ENCODE measurements at places on chromosomes 11 and 22.

DNA sequence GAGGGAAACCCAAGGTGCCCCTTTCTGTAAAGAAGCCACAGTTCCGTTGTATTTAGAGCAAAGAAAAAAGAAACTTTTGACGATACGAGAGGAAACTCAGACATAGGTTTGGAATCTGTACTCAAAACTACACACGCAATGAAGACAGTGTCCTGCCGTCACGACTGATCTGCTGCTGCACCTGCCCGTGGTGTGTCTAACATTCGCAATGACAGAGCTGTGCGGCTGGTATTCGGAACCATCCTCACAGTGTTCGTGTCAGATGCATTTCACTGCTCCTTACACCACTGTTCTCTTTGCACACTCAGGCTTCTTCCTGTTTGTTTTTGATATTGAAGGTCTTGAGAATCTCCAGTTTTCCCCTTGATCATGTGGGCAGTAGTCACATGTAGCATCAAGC, 84.8 kb downstream of the RTL6 start:
- DNase-seq, result no peak

- no peak for DNase-seq
These were observed 26.5 kb downstream of the SYT7 start for GRCh38 chr11:61554172-61554988.

GRCh38 chr11:117633976-117634755, 162.8 kb downstream of the DSCAML1 start:
- no peak for DNase-seq

- no peak for DNase-seq
These were observed 14.1 kb upstream of the MIEF1 start for GRCh38 chr22:39487826-39488520.

DNA sequence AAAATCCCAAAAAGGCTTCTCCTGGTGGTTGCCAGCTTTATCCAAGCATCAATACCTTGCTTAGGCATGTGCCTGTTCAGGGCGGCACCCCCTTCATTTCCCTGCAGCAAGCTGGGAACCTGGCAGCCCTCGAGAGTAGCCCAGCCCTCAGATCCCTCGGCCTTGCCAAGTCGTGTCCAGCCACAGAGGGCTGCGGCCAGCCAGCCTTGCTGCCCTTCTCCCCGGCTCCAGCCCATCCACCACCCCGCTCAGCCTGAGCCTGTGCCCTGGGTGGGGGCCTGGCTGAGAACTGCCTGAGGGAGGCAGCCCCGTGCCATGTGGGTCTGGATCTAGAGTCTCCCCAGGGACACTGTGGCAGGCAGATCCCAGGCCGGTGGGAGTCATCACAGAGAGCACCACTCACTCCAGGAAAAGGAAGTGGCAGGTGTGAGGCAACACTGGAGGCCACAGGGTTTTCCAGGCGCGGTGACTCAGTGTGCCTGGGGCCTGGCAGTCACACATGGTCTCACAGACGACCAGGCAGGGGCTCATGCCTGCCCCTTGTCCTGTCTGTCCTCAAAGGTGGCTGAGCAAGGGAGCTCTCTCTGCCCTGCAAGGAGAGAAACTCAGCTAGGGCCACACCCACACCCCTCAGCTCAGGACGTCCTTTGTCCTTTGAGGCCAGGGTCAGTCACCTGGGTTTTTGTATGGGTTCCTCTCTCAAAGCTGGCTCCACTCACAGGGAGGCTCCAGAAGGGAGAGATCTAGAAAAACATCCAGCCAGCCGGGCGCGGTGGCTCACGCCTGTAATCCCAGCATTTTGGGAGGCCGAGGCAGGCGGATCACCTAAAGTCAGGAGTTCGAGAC, 12.2 kb upstream of the CDC42BPG start:
- peak; percentile 70 for DNase-seq

DNA sequence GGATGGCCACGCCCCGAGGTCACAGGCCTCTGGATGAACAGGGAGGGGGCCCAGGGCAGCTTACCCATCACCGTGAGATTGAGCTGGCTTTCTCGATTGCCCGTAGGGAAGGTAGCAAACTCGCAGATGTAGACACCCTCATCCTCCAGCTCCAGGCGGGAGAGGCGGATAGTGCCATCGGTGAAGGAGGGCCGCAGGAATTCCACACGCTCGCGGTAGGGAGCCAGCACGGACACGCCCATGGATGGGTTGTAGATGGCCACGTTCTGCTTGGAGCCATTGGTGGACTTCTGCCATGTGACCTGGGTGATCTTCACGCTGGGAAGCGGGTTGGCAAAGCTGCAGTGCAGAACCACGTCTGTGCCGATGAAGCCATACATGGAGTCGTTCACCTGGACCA, 50.6 kb downstream of the NECTIN1 start:
- DNase-seq, result no peak

- no peak for DNase-seq
These were observed 47.3 kb downstream of the CTTN start for GRCh38 chr11:70445605-70446004.

All from CD4-positive, alpha-beta T cell treated with Interferon alpha-2 for 1 hour (primary cell).